Activated CD8-positive, alpha-beta memory T cell treated with anti-CD3 and anti-CD28 coated beads for 1 hour (primary cell): ENCODE measurements at places on chromosomes 12 and 14.

GRCh38 chr14:35134329-35135123 is 12.2 kb downstream of the PRORP start:
- DNase-seq, result no peak

DNA sequence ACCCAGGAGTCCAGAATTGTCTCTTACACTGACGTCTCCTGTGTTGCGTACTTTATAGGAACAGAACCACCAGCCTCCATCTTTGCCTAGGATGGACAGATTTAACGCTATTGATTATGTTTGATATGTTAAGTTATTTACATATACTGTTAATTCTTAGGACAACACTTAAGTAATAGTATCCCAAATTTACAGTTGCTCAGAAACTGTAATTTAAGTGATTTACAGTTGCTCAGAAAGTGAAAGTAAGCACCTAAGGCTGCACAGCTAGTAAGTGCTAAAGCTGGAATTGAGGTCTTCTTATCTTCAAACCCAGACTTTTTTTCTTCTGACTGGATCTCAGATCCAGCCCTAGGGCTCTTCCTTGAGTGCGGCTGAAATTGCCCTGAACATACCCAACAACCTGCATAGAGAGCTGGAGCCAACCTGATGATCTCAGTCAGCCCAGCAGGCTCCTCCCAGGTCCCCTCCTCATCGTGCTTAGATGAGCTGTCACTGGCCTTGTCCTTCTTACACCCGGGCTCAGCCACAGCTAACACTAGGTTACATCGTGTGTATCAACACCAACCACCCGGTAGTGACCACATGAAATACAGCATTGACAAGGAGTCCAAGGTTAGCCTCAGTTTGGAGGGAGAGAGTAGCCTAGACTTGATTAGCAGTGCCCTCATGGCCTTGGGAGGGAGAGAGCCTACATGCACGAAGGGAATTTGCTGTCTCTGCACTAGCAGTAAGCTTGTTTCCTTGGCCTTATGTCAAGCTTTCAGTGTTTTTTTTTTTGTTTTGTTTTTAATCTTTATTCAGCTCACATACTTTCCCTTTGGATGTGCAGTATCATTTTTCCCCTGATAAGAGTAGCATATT is 111.1 kb upstream of the ARHGAP5 start:
- DNase-seq, result no peak

- DNase-seq, result no peak
These were observed 5.3 kb upstream of the CEP128 start for GRCh38 chr14:80946797-80947196.

DNA sequence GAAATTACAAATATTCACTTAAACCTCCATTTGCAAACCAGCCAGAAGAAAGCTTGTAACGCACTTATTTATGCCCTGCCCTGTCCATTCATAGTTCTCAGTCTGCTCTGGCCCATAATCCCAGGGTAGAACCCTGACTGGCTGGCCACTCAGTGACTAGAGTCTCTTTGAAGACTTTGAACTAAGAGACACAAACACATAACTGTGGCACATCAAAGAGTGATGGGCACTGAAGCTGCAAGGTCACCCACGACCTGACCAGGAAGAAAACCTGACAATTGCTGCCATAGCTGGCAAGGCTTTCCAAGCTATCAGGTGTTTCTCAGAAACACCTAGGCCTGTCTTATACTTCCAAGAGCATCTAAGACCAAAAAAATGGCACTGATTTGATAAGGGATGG is 28.7 kb downstream of the SLC41A2 start:
- no peak for DNase-seq

- no peak for DNase-seq
These were observed 6.0 kb downstream of the DCTN2 start for GRCh38 chr12:57541001-57541400.

- no peak for DNase-seq
These were observed 170.7 kb downstream of the NOVA1 start for GRCh38 chr14:26427097-26427496.

- no peak for DNase-seq
These were observed 48.0 kb downstream of the CD163L1 start for GRCh38 chr12:7395950-7396349.

DNA sequence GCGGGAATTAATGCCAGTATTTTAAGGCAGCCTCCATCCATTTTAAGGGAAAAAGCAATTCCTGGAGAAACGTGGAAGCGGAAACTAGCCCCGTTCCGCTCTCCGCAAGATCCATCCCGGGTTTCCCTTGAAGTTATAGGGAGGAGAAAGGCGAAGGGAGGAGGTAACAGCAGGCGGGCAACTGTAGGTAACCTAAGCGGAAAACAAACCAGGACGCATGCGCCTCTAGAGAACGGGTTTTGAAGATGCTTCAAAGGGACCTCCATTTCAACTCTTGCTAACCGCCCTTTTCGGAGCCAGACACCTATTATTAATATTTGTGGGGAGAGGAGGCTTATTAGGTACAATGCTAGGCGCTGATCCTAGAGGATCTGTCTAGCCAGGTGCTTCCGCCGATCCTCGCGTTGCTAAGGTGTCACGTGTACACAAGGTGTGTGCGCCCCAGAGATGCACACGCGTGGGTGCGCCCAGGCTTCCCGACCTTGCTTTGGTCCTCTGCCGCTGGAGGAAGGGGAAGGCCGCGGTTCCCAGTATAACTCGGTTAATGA is 6.2 kb downstream of the TBX5 start:
- DNase-seq, result no peak

GRCh38 chr14:65206448-65207096 is 104.3 kb upstream of the MAX start:
- no peak for DNase-seq

GRCh38 chr12:62256408-62257096 is 3.7 kb upstream of the USP15 start:
- no peak for DNase-seq

GRCh38 chr14:98803196-98803595 is 468.8 kb downstream of the BCL11B start:
- DNase-seq, result no peak

DNA sequence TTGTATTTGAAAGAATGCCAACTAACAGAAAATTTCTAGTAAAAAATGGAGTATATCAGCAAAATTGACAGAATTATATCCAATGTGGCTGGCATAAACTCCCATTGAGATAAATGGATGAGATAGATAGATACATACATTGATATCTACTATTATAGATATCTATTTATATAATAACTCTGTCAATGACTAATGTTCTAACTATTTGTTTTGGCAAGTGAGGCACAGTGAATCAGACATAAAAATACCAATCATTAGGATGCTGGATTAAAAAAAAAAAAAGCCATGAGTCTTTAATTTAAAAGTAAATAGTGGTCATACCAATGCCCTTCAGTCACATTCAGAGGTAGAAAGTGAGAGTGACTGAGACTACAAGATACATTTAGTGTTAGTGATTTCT is 33.7 kb upstream of the GLIPR1 start:
- no peak for DNase-seq

- DNase-seq, result no peak
These were observed 1455.3 kb upstream of the FLRT2 start for GRCh38 chr14:84074626-84075025.

- DNase-seq, result no peak
These were observed 3.6 kb downstream of the PSMA6 start for GRCh38 chr14:35295845-35296161.

DNA sequence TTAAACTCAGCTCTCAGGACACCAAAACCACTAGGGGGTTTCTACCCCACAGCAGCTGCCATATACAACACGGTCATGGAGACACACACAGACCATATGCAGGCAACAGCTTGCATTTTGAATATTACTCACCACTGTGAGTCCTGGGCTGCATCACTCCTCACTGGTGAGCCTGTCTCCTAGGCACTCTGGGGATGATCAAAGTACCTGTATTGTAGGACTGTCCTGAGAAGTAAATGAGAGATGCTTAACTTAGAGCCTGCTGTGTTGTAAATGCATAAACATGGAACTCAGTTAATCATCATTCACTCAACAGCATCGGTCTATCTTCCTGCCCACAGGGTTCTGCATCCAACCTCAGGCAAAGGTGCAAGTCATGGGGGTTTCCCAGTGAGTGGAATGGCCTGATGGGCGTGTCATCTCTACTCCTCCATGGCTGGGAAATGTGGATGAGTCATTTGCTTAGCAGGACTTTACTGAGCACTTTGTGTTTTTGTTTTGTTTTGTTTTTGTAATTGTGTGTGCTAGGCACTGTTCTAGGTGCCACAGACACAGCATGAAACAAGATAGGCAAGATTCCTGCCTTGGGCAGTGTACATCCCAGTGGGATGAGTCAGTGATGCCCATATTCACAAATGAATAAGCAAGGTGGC is 1141.2 kb upstream of the TMEM132C start:
- DNase-seq, result no peak
